ENCODE measurements at places on chromosomes 12 and 14.

- DNase-seq, result no peak
These were observed 89.0 kb downstream of the STON2 start for GRCh38 chr14:81311141-81311540.

GRCh38 chr14:68534276-68534675 is 258.6 kb downstream of the ZFP36L1 start:
- DNase-seq, result no peak

- no peak for DNase-seq
These were observed 105.1 kb downstream of the NDUFA12 start for GRCh38 chr12:94898388-94898787.

DNA sequence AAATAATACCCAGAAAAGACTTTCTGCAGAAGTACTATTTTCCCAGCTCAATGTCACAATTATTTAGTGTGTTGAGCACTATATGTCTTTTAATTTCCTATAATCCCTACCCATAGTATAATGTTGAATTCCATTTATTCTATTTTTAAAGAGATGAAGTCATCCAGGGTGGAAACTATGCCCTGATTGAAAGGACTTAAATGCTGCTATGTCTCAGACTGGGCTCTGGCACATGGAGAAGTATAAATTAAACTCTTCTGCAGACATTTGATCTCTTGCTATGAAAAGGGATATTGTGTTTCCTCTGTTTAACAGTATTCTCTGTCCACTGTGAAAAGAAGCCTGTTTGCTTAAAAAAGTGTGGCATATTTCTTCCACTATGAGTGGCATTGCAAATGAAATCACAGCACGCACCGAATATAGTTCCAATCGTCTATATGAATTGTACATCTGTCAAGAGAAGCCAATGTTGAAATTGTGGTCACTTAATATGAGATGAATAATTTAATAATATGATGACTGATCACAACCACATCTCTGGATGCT is 192.3 kb downstream of the BCAT1 start:
- DNase-seq, result no peak

- DNase-seq, result no peak
These were observed 16.0 kb downstream of the PDE1B start for GRCh38 chr12:54565310-54565985.

GRCh38 chr14:103052407-103052806 is 4.9 kb downstream of the CDC42BPB start:
- no peak for DNase-seq

- DNase-seq, result peak; percentile 5
These were observed 17.0 kb downstream of the ZDHHC22 start for GRCh38 chr14:77124345-77125280.

DNA sequence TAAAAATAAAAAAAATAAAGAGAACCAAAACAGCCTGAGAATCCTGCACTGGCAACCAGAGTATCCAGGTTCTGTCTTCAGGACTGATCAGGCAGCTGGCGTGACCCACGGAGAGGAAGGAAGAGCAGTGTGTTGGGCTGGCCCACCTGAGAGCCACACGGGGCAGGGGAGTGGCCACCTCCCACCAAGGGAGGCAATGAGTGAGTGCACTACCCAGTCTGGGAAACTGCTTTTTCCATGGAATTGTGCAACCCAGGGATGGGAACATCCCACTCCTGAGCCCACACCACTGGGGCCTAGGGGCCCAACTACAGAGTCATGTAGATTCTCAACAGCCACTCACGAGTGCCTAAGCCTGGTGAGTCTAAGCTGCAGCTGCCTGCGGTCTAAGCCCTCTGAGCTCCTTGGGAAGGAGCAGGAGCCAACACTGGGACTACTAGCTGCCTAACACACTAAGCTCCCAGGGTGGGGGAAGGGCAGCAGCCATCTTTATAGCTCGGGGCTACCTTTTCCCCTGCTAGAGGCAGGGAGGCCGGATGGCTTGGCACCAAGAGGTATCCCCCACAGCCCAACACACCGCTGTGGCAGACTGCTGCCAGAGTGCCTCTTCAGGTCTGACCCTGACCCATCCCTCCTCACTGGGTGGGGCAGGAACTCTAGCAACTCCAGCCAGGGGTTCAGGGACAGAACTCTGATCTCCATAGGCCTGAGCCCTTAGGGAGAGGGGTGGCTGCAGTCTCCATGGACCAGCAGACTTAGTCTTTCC is 610.9 kb downstream of the RERGL start:
- no peak for DNase-seq

- DNase-seq, result no peak
These were observed 40.3 kb upstream of the ANKS1B start for GRCh38 chr12:100024974-100025555.

- no peak for DNase-seq
These were observed 8.2 kb downstream of the ALDH1L2 start for GRCh38 chr12:105076098-105076497.

- DNase-seq, result no peak
These were observed 6.6 kb downstream of the TSPAN19 start for GRCh38 chr12:85029456-85029855.

GRCh38 chr14:96484399-96484798 is 17.8 kb upstream of the PAPOLA start:
- DNase-seq, result no peak

GRCh38 chr12:46364777-46365580 is 7.6 kb downstream of the SLC38A2 start:
- no peak for DNase-seq

GRCh38 chr14:104595911-104596450 is 8.6 kb downstream of the TMEM179 start:
- no peak for DNase-seq
